Kidney glomerular epithelial cell (primary cell): ENCODE measurements at places on chromosomes 7 and 10.

GRCh38 chr7:140451716-140452115, 27.6 kb downstream of the MKRN1 start:
- DNase-seq, result no peak

DNA sequence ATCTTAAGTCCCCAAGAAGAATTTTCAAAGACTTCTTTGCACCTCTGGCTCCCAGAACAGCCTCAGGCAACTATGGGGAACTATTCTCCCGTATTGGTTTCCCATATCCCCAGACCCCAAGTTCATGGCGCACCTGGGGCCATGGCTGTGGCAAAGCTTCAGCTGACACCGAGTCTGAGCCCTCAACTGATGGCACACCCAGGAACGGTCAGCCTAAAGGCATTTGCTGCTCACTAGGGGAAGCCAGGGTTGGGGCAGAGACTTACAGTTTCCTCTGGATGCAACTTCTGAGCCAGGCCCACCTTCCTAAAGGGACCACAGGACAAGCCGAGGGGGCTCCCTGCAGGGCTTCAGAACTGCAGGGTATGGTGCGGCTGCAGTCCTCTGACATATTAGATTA, 13.7 kb upstream of the CPA1 start:
- no peak for DNase-seq

DNA sequence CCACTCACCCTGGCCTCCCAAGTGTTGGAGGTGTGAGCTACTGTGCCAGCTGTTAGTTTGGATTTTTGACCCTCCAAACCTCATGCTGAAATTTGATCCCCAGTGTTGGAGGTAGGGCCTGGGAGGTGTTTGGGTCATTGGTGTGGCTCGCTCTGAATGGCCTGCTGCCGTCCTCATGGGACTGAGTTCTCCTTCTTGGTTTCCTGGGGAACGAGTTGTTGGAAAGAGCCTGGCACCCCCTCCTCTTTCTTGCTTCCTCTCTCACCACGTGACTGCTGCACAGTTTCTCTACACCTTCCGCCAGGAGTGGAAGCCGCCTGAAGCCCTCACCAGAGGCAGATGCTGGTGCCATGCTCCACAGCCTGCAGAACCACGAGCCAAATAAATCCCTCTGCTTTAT, 253.5 kb downstream of the PHTF2 start:
- DNase-seq, result no peak

DNA sequence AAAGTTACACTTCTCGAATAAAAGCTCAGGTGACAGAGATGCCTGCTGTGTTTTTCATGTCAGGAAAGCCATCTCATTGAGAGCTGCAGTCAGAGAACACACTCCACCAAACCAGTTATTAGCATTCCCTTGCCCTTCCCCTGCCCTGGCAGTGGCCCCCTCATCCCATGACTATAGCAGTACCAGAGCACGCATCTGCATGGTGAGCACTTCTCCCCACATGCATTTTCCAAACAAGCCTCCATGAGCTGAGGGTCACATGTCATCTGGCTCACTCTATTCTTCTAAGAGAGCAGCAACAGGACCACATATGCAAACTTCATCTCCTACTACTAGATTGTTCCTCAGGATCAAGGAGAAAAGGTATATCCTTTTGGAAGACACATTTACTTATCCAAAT, 42.4 kb upstream of the FGL2 start:
- no peak for DNase-seq

DNA sequence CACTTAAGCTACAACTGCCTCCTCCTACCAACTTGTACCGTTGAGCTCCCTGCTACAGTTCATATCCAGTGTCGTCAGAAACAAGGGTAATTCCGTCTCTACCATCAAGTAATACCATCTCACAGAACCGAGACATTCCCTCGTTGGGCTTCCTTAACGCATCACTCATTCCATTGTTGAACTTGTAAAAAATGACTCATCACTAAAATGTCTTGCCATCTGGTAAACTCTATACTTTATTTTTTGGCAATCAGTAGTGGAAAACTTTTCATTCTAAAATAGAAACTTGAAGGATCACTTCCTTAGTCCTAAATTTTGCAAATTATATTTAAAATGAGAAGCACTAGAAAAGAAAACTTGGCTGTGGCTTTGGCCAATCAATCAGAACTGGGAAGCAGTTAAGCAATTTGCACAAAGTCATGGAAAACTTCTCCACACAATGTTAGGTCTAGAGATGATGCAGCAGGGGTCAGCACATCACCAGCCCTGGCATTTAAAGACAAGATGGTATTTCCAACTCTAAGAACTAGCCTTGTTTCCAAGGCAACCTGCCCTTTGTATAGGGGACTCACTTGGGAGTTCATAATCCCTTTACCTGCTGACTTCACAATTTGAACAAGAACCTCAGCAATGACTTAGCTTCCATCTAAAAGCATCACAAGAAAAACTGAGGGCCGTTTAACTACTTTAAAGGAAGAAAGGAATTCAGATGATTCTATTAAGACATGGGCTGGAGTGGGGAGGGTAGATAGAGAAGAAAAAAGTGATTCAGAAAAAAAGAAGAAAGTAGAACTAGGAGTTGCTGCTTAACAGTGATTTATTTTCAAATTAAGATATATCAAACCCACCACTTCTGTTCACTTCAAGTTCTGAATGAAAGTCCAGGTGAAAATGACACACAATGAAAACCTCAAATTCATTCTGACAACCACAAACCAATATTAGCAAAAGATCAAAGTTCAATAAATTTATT, 288.1 kb downstream of the PARD3 start:
- DNase-seq, result peak; percentile 96

DNA sequence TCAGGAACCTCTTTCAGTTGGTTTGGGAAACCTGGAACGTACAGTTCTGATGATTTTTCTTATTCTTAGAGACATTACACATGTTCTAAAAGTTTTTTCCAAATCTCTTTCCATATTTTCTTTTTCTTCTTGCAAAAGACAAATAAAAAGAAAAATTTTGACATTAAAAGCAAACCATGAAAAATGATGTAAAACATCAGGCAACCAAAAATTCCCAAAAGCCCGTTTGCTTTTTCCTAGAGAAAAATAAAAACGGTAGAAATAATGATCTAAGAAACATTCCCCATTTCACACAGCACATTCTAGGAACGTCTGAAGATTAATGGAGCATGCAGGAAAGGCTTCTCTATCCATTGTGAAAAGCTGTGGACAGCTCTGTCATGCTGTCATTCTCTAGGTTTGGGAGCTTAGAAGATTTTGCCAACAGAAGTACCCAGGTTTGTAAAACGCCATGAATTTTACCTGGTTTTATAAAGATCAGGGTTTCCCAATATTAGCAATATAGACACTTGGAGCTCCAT, 11.2 kb upstream of the PRTFDC1 start:
- peak; percentile 65 for DNase-seq

- DNase-seq, result no peak
Observed at GRCh38 chr10:124650820-124651401, 93.3 kb downstream of the FAM53B start.

DNA sequence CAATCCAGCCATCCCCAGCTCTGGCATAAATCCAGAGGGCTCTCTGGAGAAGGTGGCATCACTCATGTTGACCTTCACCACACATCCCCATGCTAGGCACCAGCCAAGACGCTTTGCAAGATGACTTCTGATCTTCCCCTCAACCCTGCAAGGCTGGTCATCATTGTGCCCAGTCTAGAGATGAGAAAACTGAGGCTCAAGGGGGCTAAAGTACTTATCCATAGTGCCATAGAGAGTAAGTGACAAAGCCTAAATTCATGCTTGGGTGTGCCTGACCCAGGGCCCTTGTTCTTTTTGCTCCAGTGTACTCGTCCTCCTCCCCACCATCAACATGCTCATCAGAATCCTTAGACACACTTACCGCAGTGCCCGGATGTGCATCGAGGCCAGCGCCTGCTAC, 1.7 kb upstream of the C10orf105 start:
- no peak for DNase-seq

GRCh38 chr7:113374955-113375354, 256.6 kb upstream of the SMIM30 start:
- DNase-seq, result no peak

GRCh38 chr10:114544045-114544659, 113.9 kb downstream of the ABLIM1 start:
- DNase-seq, result no peak

- DNase-seq, result no peak
Observed at GRCh38 chr7:130421684-130422083, 19.1 kb downstream of the CEP41 start.

DNA sequence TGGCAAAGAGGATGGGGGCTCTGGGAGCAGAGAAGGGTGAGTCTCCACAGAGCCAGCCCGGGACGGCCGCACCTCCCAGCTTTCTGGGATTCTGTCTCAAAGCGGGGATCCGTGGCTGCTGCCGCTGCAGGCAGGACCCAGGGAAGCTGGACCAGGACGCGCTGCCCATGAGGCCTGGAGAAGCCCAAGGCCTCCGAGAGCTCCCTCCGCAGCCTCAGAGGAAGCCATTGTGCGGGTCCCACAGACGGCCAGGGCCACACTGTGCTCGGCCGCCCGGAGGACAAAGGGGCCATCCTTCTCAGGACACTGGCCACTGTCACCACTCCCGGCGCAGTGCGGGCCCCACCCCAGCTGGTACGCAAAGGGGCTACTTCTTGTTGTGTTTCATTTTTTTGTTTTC, 79.3 kb upstream of the PDGFA start:
- DNase-seq, result no peak

- no peak for DNase-seq
Observed at GRCh38 chr10:32961343-32961894, 3.4 kb upstream of the ITGB1 start.

DNA sequence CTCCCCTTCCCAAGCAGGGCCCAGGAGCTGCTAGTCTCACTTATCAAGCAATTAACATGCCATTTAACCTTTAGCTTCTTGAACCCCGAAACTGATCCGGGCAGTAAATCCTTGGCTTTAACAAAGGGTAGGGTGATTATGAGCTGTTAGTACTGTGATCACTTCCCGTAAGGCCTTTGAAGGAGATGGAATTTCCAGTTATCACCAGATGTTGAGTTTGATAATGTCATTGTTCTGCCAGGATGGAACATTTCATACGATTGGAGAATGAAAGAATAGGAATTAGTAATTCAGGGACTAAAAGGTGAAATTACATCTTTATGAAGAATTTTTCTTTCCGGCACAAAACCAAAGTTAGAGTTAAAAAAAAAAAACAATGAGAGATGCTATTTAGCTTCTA, 570.9 kb upstream of the FOXK1 start:
- no peak for DNase-seq

DNA sequence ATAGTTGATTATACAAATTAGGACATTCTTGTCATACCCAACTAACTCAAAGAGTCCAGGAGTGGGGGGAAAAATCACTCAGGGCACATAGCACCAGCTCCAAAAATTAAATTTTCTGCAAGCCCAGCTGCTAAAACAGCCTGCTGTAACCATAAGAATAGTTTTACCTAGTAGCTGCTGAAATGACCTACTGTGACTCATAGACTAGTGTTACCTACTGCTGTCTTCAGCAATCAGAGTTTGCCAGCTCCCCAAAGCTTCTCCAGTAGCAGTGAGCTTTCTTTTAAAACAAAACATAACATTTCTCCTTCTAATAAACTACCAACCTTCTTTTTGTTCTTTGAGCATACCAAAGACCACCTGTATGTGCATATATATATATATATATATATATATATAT, 4.2 kb upstream of the ARHGAP12 start:
- peak; percentile 20 for DNase-seq

DNA sequence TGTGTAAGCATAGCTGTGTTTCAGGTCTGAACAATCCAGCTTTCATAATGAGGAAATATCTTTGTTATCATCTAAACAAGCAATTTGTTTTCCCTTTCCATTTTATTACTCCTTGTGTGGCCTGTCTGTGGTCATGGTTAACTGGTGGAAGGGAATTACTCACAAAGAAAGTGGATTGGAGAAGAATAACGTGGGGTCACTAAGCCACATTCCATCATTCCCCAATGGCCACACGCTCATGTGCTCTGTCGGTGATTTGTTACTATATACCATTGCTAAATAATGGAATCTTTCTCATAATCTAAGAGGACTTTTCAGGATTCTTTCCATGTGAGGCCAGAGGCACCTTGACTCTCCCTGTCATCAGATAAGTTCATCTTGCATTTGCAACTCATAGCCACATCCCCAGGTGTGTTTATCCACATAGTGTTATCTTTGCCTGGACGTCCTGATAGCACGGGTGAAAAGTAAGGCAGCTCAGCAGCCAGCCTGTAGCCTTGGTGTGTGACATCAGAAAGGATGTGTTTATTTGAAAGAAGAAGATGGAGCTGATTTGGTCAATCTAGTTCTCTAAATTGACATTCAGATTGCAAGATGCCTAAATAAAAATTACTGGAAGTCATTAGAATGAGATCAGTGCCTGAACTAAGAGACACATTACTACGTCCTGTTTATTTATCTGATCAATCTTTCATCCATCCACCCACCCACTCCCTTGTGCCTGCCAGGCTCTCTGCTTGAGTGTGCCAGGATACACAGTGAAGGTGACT, 128.9 kb downstream of the CELF2 start:
- peak; percentile 76 for DNase-seq

GRCh38 chr10:132910186-132910880, 32.0 kb downstream of the CFAP46 start:
- DNase-seq, result no peak

- DNase-seq, result no peak
Observed at GRCh38 chr7:154409703-154410311, 357.6 kb downstream of the DPP6 start.

DNA sequence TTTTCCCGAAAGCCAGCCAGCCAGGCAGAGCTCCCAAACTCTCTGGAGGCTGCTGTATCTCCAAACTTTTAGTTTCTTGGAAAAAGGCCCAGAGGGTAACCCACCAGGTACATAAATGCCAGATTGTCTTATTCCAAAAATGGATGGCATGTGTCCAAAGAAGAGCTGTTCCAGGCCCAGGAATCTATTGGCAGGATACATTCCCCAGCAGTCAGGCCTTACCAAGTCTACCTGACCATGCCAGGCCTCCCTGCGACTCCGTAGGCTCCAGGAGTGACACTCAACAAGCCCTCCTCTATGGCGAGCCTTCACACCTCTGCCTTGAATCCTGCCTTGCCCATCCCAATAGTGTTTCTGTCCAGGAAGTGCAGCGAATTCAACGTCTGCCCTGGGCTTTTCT, 95.6 kb downstream of the GRB10 start:
- DNase-seq, result no peak

- DNase-seq, result peak; percentile 95
Observed at GRCh38 chr10:126350216-126350992, 37.9 kb downstream of the ADAM12 start.

DNA sequence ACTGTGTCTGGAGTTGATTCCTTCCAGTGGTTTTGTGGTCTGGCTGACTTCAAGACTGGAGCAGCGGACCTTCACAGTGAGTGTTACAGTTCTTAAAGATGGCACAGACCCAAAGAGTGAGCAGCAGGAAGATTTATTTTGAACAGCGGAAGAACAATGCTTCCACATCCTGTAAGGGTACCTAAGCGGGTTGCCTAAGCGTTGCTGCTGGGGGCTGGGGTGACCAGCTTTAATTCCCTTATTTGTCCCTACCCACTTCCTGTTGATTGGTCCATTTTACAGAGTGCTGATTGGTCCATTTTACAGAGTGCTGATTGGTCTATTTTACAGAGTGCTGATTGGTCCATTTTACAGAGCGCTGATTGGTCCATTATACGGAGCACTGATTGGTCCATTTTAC, 13.2 kb downstream of the AKR1B15 start:
- peak; percentile 46 for DNase-seq
